Activated T-cell treated with anti-CD3 and anti-CD28 coated beads, Interleukin-2, amount 50 U/mL, for 1 hour (primary cell): ENCODE measurements at places on chromosomes 1 and 21.

DNA sequence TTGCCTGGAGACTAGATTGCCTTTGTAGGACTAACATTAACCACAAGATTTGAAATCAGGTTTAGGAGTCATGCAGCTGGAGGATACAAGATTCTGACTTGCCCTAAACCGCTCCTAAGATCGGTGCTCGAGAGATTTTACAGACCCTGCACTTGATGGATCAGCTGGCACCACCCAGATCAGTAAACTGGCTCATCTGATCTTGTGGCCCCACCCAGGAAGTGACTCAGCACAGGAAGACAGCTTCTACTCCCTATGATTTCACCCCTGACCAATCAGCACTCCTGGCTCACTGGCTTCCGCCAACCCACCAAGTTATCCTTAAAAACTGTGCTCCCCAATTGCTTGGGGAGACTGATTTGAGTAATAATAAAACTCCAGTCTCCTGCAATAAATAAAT, 876 bp upstream of the CATSPERE start:
- no peak for DNase-seq

- DNase-seq: no peak
Observed at GRCh38 chr1:30345491-30346130, 377.8 kb downstream of the MATN1 start.

GRCh38 chr1:218516526-218516925, 171.4 kb downstream of the TGFB2 start:
- DNase-seq: no peak

GRCh38 chr1:209899948-209900347, 38.1 kb upstream of the SYT14 start:
- no peak for DNase-seq

DNA sequence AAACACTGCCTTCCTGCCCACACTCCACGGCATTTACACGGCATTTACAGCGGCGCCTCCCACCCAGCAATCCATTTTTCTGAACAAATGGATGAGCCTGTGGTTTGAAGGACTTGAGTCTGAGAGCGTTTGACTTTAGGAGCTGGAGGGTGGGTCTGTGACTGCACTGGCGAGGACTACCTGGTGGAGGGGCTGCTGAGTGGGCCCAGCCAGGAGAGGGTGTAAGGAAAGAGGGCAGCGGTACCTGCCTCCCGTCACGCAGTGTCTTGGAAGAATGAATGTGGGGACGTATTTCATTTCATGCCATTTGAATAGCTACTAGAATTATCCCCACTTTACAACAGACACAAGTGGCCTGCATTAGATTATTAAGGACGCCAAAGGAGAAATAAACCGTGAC, 62.9 kb downstream of the B3GALT5 start:
- DNase-seq: no peak

GRCh38 chr1:213446496-213446895, 395.5 kb downstream of the RPS6KC1 start:
- no peak for DNase-seq

DNA sequence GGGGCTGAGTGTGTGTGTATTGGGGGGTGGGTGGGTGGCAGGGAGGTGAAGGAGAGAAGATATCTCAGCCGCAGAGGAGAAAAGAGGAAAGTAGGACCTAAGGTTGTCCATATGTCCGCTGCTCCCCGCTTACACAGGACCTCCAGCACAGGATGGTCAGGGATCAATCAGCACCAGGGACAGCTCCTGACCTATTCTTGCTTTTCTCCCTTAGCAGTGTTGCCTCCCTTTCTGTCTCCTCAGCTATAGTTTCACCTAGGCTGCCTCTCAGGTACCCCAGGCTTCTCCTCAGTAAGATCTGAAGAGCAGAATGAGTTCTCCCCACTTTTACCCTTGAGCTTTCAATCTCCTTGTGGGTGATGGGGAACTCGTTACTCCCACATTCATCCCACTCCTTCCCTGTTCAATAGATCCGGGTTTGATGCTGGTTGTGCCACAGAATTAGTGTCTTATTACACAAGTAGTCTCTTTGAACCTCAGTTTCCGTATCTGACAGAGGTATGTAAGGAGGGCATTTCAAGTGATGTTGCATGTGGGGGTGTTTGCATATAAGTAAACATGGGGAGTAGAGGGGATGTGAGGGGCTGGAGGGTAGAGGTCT, 1.4 kb upstream of the DPH2 start:
- DNase-seq: no peak

GRCh38 chr1:156347331-156347730, 9.0 kb downstream of the TSACC start:
- no peak for DNase-seq

DNA sequence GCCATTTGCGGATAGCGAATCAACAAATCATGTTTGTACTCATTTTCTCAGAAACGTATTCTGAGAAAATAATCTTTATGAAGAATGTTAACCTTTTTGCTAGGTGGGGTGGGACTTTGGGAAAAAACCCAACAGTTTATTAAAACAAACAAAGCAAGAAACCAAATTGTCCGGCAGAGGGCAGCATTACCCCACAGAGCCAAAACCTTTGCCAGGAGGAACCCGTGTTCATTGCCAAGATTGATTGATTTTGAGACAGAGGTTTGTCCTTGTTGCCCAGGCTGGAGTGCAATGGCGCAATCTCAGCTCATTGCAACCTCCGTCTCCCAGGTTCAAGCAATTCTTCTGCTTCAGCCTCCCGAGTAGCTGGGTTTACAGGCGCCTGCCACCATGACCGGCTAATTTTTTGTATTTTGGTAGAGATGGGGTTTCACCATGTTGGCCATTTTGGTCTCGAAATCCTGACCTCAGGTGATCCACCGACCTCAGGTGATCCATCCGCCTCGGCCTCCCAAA, 70.8 kb upstream of the RHOU start:
- peak; percentile 78 for DNase-seq

DNA sequence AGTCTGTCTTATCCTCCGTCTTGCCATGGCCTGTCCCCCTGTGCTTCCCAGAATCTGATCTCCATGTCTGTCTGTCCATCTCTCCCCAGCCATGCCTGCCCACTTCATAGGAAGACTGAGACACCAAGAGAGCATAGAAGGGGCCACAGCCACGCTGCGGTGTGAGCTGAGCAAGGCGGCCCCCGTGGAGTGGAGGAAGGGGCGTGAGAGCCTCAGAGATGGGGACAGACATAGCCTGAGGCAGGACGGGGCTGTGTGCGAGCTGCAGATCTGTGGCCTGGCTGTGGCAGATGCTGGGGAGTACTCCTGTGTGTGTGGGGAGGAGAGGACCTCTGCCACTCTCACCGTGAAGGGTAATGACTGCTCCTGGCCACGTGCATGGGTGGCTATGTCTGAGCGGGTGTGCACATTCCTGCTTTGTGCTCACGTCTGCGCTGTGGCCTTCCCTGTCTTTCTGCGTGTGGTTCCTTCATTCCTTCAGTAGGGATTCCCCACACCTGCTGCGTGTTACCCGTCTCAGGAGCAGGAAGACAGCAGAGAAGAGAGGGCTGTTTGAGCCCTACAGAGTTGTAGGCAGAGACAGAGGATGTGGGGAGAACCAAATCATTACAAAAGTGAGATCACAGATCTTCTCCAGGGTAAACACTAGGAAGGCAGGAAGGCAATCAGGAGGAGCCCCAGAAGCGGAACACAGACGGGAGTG, 80.8 kb downstream of the OBSCN start:
- DNase-seq: no peak

GRCh38 chr1:157199421-157199755, 61.2 kb upstream of the ETV3 start:
- DNase-seq: no peak

GRCh38 chr1:52423771-52424170, 19.4 kb downstream of the PRPF38A start:
- peak; percentile 64 for DNase-seq

- no peak for DNase-seq
Observed at GRCh38 chr1:151494741-151495281, 16.4 kb upstream of the CGN start.

DNA sequence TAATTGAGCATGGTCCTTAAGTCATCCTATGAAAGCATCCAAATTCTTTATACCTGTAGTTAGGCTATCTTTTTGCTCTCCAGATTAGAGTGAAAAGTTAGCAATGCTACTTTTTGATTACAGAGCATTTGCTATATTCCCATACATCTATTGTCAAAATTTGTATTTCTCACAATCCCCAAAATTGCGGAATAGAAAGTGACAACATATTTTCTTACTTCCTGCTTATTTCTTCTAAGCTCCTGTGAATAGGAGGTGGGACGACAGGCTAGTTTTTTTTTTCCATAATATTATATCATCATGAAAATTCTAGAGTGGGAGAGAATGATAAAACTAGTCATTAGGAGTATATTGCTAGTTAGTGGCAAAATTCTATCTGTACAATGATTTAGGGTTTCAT, 264.0 kb upstream of the DPYD start:
- no peak for DNase-seq

DNA sequence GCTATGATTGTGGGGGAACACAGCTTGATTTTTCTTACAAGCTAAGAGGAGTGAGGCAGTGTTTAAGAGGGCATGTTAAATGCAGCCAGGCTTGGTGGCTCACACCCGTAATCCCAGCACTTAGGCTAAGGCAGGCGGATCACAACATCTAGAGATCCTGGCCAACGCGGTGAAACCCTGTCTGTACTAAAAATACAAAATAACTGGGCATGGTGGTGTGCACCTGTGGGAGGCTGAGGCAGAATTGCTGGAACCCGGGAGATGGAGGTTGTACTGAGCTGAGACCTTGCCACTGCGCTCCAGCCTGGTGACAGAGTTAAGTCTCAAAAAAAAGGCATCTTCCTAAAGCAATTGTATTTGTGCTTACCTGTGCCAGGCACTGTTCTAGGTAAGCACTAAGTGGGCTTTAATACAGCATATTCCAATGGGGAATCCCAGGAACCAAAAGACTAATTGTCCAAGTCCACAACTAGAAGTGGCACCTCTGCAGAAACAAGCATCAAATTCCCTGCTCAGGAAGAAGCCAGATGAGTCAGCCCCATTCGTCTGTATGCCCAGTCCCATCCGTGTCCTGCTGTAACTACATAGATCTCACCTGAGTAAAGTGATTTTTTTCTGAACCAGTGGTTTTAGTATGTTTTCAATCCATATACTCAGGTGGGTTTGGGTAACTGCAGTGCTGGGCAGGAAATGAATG, 4.6 kb downstream of the RCC1 start:
- DNase-seq: no peak

- no peak for DNase-seq
Observed at GRCh38 chr1:243851257-243851756, 1.3 kb upstream of the AKT3 start.

DNA sequence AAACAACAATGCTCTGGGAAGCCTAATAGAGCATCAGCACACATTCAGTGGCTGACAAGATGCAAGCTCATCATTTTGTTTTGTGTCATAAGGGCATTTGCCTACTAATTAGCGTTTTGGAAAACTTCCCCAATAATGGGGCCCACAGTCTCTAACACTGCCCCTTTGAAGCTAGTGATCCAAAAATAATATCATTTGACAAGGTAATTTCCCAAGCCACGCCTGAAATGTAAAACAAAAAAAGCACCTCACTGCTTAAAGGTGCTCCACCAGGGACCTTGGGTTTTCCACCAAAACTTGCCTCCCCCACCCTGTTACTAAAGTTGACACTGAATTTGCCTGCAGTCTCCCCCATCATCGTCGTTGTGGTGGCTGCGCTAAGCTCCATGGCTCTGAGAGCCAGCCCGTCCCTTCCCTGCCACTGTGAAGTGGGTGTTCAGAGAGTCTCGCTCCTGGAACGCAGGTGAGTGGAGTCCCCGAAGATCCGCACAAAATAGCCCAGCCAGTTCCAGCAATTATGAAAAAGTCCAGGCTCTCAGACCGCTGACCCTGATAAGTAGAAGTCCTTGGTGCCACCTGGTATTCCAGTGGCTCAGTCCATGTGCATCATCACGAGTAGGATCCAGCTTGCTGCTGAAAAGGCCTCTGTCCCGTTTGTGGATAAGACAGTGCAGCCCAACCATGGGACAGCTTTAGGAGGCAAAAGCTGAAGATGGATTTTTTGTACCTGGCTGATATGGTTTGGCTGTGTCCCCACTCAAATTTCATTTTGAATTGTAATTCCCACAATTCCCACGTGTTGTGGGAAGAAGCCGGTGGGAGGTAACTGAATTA, 52.2 kb downstream of the RAB3GAP2 start:
- no peak for DNase-seq

- DNase-seq: no peak
Observed at GRCh38 chr1:112743174-112744008, 28.3 kb upstream of the PPM1J start.

DNA sequence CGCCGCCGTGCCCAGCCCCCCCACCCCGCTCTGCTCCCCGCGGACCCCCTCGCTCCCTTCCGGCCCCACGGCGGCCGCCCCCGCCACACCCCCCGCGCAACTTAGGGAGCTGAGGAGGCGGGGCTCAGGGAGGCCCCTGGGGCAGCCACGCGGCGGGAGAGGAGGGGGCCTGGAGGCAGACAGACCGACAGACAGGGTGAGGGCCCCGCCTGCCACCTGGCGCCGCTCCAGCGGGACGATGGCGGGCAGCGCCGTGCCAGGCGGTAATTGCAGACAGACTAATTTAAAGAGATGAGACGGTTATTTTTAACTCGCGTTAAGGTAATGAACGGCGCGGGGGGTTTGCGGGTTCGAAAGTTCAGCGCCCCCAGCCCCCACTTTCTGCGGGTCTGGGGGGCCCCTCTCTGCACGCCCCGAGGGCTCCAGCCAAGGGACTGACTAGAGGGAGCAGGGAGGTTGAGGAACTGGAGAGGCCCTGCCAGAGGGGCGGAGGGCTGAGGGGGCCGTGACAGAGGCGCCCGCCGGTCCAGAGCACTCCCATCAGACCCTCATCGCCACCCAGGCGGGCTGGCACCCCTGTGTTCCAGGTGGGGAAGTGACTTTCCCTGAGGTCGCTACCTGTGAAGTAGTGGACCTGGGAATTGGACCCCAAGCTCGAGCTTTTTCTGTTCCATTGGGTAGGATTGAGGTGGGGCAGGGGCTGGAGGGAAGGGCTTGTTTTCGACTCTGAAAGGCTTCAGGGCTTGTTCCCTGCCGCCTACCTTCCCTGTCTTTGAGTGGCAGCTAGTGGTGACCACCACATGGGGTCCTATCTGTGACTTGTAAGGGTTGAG, 5.4 kb downstream of the FOXO6 start:
- DNase-seq: peak; percentile 67

GRCh38 chr1:47386268-47386667, 29.8 kb upstream of the FOXE3 start:
- no peak for DNase-seq

GRCh38 chr1:31627301-31627929, 9.9 kb downstream of the HCRTR1 start:
- no peak for DNase-seq

GRCh38 chr21:31221043-31221442, 123.0 kb downstream of the TIAM1 start:
- no peak for DNase-seq

- no peak for DNase-seq
Observed at GRCh38 chr1:6653436-6654290, 29.0 kb downstream of the THAP3 start.

- no peak for DNase-seq
Observed at GRCh38 chr1:168599641-168600040, 23.2 kb downstream of the XCL1 start.

GRCh38 chr1:52385376-52385775, 18.8 kb downstream of the ORC1 start:
- no peak for DNase-seq

GRCh38 chr1:12276225-12276624, 46.4 kb downstream of the VPS13D start:
- DNase-seq: no peak
